CD4-positive, alpha-beta T cell (primary cell): ENCODE measurements at places on chromosomes 2 and 18. TPM values are rescaled to one million over a fixed set of nuclear protein-coding genes. Genes with fewer than 3 reads are reported as not detected.

The AGBL5 gene
- 10.8 TPM for total RNA-seq

DNA sequence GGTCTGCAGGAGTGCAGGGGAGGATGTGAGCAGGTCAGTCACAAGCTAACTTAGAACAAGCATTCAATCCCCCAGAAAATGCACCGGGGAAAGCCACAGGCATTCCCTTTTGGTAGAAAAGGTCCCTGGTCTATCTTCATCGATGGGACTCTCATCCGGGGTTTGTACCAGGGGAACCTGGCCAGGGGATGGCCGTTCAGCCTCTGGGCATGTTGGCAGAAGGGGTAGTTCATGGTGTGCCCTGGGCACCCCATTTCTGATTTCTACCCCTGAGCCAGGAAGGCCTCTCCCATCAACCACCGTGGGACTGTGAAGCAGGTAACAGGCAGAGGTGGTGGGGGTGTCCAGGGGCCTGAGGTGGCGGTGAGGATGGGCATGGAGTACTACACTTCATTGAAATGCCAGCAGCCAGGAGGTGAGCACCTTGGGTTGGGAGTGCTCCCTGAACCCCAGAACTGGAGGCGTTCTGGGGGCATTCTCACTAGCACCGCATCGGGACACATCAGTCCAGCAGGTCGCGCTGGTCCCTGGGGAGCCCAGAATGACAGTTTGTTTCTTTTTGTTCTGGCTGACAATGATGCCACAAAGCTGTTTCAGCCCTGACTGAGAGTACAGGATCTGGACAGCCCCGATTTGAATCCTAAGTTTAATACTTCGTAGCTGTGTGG, 172.3 kb downstream of the SMAD7 start:
- H3K36me3 ChIP-seq, result no peaks in the 10 kb centered on the region
- H3K4me3 ChIP-seq, result no peak overlapping the region
- peaks cover 18% of the 10 kb centered on the region for H3K4me1 ChIP-seq
- no peak for DNase-seq
- no peak overlapping the region for H3K27ac ChIP-seq
- no peaks in the 10 kb centered on the region for H3K27me3 ChIP-seq

The HPCAL1 gene
- total RNA-seq, result 24.9 TPM

The IGFBP5 gene
- total RNA-seq, result not detected
